ENCODE measurements at places on chromosomes 5 and 9.

- DNase-seq: no peak
Measured at GRCh38 chr5:138677782-138678181, 75.4 kb upstream of the CTNNA1 start.

GRCh38 chr5:154157483-154158378, 32.8 kb upstream of the GALNT10 start:
- DNase-seq: no peak

DNA sequence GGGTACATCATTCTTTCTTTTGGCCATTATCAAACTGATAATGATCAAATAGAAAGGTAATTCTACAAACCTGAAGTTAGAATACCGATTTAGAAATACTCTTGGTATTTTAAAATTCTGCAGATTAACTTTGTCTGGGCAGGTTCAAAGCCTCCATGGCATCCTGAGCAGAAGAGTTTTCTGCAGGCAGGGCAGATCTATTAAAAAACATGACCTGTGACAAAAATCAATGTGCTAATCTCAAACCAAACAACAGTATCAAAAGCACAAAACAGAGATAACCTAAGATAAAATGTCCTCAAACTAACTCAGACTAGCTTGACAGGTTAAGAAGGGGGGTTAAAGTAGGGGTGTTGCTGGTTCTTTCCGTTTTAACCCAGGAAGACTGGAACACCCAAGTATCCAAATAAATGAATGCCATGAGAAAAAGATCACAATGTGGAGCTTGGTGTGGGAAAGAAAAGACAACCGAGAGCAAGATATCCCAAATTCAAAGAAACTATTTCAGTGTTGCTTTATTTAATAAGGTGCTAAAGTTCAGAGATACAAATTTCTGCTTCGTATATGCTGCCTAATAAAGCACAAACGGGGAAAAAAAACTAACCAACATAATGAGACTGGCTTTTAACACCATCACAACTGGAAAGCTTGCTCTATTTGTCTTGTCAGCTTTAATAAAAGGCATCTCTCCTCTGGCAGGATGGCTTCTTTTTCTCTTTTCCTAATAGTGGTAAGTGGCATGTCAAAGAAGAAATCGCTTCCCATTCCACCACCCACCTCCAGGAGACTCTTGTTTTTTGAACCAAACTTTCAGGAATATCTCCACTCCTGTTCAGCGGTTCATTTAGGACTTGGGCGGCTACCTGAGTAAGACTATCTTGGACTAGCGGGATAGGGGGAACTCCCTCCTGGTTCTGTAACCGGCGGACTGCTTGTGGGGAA, 2.3 kb downstream of the EFNA5 start:
- no peak for DNase-seq

DNA sequence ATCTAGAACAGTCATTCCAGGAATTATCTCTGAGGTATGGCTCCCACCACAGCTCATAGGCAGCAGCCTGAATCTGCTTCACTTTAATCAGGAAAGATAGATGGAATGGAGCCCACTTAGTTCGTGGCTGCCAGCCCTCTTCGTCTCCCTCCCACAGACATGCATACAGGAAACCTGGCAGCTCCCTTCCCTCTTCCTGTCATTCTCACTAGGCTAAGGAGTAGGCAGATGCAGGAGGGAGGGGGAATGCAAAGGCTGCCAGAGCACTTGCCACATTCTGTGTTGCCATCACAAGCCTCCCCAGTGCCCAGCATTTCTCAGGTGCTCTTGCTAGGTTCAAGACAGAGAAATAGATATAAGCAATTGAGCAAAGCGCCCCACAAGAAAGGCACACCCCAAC, 378.9 kb downstream of the ELAVL2 start:
- no peak for DNase-seq

DNA sequence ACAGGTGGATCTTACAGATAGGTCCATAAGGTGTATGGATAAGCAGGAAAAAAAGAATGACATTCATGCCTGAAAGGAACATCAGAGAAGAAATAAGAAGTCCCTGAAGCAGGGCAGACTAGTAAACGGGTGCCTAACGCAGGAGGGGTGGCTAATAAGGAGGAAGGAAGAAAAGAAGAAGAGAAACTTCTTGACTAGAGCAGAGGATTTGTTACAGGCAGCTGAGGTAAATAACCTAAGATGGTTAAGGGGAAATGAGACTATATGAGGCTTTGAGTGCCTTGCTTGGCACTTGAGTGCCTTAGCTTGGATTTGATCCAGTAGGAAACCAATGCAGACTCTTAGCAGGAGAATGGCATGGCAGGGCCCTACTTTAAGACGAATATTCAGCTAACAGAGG, 313.5 kb upstream of the PDE4D start:
- no peak for DNase-seq

- no peak for DNase-seq
Measured at GRCh38 chr5:157671592-157672330, 428 bp downstream of the C5orf52 start.

DNA sequence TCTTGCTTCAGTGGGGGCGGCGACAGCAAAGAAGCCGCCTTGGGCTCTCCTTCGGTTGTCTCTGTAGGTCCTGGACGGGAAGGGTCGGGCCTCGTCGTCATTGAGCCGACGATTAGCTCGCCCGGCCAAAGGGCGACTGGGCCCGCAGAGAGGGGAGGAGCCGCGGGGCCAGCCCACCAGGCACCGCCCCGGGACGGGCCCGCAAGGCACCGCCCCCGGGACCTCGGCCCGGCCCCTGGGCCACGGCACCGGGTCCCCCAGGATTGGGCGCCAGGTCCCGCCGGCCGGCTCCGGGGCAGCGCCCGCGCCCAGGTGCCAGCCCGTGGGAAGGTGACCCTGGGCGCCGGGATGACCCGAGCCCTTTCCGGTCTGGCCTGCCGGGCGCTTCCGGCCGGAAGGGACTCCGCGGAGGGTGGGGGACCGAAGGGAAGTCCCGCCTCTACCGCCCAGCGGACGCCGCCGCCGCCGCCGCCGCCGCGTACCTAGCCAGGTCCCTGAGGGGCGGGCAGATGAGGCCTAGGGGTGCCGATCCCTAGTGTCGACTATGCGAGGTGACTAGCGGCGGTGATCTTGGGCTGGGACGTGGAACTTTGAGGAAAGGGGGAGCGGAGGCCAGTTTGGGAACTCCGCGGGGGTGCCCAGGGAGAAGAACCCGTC, at the start of the genes GBA2 and RGP1:
Gene GBA2, minus strand, starts transcription at position 371 of the 657 bp plus-strand sequence. CDS start 524 bp downstream, outside the sequence.
Gene RGP1, plus strand, starts transcription at position 430 of the 657 bp plus-strand sequence. CDS start 469 bp downstream, outside the sequence.
- DNase-seq: no peak

DNA sequence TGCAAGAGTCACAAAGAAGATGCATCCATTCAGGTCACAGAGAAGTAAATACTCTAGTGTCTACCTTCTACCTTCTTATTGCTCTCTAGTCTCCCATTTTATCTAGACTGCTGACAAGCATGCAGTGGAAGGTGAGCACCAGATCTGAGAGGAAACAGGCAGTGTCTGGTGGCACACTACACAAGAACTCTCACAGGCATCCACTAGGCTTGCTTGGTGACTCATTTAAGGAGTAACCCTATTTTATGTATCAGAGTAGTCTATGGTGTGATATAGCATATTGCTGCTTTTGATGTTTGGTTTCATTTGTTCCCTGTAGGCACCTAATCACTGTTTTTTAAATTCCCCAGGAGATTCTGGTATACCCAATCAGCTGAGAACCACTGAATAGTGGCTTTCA, 1.6 kb upstream of the THBS4 start:
- no peak for DNase-seq

- no peak for DNase-seq
Measured at GRCh38 chr9:114161513-114161912, 6.2 kb downstream of the COL27A1 start.

- no peak for DNase-seq
Measured at GRCh38 chr9:30970186-30970585, 1414.3 kb upstream of the ACO1 start.

DNA sequence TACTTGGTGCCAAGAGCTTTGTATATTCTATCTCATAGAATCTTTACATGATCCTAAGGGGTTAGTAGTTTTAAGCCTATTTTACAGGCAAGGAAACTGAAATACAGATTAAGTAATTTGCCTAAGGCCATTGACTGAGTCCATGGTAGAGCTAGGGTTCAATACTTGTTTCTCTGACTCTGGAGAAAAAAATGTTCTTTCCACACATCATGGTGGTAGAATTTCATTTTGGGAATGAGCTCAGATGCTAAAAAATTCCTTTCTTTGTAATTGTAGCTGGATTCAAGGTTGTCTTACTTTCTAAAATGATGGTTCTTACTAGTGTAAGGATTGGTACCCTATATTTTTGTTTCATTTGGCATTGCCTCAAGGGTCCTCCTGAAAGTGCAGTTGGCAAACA, 86.0 kb downstream of the ANKRD55 start:
- no peak for DNase-seq

GRCh38 chr5:160442824-160443431, 21.3 kb downstream of the PTTG1 start:
- DNase-seq: no peak

- no peak for DNase-seq
Measured at GRCh38 chr5:145887976-145888574, 15.3 kb upstream of the GRXCR2 start.

DNA sequence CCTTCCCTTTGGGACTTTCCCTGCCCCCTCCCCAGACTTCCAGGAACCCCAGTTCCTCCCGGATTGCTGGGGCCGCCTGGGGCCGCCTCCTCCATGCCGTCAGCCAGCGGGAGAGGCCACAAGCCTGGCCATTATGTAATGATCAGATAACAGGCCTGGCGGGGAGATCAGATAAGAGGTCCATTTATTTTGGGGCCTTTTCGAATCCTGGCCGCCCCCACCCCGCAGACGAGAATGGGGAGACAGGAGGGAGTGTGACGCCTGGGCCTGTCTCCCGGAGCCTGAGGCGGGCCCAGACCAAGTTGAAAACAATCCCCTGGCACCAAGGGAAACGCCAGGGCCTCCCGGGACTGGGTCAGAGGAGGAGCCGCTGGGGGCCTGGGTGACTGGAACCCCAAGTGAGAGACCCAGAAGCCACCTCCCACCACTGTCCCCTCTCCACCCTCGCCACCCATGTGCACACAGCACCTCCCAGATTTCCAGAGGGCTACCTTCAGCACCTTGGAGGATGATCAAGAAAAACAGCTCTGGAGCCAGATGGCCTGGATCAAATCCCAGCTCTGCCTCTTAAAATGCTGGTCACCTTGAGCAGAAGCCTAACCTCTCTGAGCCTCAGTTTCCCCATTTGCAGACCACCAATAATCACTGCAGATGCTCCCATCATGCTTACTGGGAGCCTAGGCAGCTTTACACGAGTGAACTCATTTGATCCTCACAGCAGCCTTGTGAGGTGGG, 7.8 kb downstream of the ENG start:
- DNase-seq: no peak

DNA sequence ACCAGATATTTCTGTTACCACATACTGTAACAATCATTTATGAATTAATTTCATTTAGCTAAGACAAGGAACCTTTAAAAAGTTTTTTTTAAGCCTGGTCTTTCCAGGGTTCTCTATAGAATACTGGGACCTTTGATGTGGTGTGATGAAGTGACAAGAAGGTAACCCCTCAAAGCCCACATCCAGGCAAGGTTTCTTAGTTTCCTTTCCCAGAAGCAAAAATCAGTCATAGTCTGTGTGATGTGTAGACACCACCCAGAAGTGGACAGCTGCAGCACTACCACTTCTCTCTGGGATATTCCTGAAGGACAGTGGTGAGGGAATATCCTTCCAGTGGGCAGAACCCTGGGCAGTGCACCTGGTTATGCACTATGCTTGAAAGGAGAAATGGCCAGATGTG, 115.6 kb downstream of the TTC39B start:
- DNase-seq: no peak

GRCh38 chr9:2158766-2159430, 143.8 kb downstream of the SMARCA2 start:
- no peak for DNase-seq

DNA sequence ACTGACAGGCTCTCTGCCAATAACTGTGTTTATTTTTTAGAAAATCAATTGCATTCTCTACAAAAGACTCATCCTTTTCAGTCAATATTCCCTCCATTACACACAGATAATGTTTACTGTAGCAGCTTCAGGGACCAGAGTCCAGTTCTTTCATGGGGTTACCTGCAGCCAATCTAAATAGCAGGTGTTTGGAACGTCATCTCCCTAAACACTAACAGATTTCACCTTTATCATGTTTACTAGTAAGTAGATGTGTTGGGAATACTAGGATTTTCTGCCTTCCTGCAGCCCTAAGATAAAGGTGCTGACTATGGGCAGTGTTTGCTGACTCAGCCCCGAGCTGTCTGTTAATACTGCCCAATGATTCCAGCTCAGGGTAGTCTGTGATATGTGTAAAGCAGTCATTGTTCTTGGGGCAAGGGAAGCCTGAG, 447.0 kb downstream of the KIF4B start:
- DNase-seq: no peak

DNA sequence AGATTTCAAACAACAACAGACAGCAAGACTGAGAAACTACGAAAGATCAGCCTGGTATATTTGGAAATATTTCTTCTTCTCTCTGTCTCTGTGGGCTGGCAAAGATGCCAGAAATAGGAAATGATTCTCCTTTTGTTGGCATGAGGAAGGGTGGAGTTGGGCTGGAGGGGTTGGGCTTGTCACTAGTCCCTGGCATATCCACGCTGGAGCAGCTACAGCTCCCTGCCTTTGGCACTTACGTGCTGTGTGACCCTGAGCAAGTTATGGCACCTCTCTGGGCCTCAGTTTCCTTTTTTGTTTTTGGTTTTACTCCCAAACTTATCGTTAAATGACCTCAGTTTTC, 354 bp upstream of the KCNMB1 start:
- no peak for DNase-seq

GRCh38 chr5:6279607-6280006, 98.7 kb downstream of the MED10 start:
- no peak for DNase-seq

- no peak for DNase-seq
Measured at GRCh38 chr5:130168211-130168610, 263.9 kb downstream of the CHSY3 start.

DNA sequence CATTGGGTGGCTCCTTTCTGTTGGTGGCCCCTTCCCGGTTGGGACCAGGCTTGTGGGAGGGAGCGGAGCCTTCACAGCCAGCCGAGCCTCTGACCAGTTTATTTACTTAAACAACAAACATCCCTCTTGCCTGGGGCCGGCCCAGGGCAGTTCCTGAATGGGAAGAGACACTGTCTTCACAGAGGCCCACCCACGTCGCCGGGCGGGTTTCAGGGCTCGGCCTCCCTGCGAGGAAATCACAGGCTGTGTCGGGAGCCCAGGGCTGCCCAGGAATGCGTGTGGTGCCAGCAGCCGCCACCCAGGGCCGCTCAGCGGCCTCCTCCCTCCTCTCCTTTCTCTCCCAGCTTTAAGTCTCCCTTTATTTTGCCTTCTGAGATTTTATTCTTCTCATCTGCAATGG, 132.5 kb downstream of the HSD17B3 start:
- DNase-seq: no peak

DNA sequence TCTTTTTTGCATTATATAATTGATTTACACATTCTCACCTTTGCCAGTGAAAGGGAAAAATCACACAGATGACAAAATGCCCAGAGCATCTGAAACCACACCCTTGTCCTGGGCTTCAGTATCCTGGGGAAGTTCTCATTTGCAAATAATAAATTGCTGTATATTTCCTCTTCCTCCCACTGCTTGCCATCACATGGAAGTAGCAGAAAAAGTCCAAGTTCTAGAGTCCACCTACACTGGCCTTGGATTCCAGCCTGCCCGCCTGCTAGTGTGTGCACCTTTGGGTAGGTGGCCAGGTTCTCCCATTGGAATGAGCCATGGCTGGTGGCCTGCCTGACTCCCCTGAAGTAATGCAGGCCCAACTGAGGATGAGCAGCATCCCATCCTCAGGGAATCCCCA, 149.4 kb downstream of the GADD45G start:
- DNase-seq: no peak

GRCh38 chr5:90645024-90645610, 86.5 kb downstream of the ADGRV1 start:
- DNase-seq: no peak
